ENCODE measurements at places on chromosomes 11 and 22.
A peak's percentile ranks its signal among the peaks of the same experiment; 100 is the strongest.

GRCh38 chr11:94139416-94139815 is 10.8 kb downstream of the PANX1 start:
- no peak for DNase-seq

DNA sequence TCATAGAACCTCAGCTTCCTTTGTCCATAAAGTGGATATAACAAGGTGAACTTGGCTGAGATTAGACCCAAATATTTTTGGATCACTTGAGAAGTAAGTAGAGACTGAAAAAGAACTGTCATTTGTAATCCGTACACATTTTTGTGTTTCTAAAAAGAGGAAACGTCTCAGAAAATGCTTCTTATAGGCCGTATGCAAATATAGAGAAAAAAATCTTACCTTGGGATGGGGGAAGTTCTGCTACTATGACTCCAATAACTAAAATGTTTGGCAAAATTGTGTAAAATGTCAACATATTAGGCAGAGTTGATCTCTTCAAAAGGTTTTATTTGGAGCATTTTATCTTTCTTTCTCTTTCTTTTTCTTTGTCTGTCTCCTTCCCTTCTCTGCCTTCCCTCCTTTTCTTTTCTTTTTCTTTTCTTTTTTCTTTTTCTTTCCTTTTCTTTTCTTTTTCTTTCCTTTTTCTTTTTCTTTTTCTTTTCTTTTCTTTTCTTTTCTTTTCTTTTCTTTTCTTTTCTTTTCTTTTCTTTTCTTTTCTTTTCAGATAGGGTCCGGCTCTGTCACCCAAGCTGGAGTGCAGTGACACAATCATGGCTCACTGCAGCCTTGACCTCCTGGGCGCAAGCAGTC is 48.2 kb downstream of the ADM start:
- DNase-seq: no peak

- DNase-seq: no peak
These were observed 2.6 kb downstream of the LAMTOR1 start for GRCh38 chr11:72100462-72100861.

DNA sequence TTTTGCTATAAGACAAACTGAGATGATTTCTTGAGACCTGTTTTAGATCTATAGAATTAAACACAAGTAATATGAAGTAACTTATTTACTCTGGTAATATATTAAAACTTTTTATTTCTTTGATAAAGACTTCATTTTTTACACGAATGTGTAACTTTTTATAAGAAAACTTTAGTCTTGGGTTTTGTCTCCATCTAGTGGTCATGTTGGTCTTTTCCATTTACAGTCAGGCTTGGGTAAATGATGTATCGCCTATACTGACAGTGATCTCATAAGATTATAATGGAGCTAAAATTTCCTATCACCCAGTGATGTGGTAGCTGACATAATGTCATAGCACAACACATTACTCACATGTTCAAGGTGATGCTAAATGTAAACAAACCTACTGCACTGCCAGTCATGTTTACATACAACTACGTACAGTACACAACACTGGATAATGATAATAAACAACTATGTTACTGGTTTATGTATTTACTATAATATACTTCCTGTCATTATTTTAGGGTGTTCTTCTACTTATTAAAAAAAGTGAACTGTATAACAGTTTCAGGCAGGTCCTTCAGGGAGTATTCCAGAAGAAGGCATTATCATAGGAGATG is 7.5 kb upstream of the C11orf97 start:
- DNase-seq: no peak

GRCh38 chr11:67117672-67118180 is 1.3 kb upstream of the KDM2A start:
- peak; percentile 14 for DNase-seq

- DNase-seq: no peak
These were observed 41.8 kb upstream of the CDON start for GRCh38 chr11:126104420-126104819.

GRCh38 chr11:110031171-110031570 is 62.0 kb upstream of the ZC3H12C start:
- DNase-seq: no peak

DNA sequence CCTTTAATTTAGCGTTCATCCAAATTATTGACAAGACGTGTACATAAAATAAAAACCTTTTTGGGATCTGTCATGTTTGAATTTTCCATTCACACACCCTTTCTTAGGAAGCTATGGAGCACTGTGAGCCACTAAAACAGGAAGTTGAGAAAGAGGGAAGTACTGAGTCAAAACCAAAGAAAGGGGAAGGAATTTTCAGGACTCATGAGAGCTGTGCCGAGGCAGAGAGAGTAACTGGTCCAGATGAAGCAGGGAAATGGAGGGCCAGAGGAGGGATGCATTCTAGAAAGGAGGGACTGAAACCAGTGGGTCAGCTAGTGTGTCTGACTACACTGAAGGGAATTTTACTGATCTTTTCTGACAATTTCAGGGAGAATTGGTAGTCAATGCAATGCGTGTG is 24.9 kb downstream of the APLP2 start:
- no peak for DNase-seq

GRCh38 chr11:69470301-69470700 is 11.2 kb upstream of the LINC01488 start:
- DNase-seq: no peak

- no peak for DNase-seq
These were observed 157.9 kb upstream of the CARD18 start for GRCh38 chr11:105297463-105297862.

DNA sequence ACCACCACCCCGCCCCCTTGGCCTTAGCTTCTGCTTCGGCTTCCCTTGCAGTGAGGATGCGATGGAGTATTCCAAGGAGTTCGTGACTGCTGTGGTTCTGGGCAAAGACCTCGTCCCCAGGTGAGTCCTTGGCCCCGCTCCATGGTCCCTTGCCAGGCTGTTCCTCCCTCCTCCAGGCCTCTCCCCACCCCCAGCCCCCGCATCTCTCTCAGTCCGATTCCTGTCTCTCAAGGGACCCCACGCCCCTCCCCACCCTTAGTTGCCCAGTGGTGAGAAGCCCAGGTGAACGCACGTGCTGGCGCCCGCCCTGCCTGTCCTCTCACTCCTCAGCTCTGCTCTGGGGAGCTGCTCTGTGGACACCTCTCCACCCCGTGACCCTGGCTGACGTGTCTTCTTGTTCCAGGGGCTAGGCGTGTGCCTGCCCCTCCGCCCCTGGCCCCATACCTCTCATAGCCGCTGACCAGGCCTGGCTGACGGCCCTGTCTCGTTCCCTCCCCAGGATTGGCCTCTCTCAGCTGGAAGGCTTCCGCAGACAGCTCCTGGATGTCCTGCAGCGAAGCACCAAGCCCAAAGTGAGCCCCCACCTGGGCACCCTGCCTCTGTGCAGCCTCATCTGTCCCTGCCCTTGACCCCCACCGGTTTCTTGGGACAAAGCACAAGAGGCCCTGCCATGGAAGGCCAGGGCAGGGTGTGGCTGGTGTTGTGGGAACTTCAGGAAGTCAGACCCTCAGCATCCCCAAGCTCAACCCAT is 14.6 kb upstream of the MYRF start:
- no peak for DNase-seq

DNA sequence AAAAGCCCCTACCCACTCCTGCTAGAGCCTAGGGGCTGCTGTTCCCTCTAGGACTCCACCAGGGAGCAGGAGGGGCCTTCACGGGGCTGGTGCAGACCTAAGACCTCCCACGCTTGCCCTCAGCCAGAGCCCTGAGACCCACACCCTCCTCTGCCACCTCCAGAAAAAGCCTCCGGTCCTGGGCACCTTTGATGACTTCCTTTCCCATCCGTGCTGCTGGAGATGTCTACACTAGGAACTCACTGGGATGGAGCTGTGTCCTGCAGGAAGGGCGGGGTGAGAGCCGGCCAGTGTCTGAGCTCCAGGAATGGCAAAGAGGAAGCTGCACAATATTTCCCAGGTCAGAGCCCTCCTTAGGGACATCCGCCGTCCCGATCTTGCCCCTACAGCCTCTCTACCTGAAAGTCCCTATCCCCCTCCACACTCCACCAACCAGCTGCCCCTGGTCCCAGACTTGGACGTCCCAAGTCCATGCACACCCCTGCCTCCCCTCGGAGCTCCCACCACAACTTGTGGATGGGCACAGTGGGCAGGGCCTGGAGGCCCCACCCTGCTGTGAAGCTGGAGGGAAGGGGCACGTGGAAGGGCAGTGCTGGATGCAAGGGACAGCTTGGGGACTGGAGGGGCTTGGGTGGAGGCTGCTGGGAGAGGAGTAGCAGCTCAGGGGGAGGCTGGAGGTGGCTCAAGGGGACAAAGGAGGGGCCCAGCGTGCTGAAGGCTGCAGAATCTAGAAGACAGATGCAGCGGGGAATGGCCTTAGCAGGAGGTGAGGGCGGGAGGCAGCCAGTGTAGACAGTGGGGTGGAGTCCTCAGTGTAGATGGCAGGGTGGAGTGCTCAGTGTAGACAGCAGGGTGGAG is 13.5 kb upstream of the LRP5 start:
- DNase-seq: no peak

DNA sequence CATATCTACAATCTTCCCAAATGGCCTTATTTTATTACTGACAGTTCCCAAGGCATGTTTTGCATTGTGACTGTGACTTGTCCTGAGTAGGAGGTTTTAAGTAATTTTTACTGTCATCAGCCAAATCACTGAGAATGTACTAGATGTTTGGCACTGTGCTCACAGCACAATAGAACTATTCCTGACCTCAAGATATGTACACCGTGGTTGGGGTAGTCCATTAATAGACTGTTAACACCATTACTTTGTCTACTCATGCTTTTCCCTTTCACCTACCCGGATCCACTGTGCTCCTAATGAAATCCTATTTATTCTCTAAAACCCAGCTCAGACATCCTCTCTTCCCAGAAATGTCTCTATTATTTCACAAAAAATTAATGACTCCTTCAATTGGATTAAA is 168.7 kb upstream of the TENM4 start:
- no peak for DNase-seq

DNA sequence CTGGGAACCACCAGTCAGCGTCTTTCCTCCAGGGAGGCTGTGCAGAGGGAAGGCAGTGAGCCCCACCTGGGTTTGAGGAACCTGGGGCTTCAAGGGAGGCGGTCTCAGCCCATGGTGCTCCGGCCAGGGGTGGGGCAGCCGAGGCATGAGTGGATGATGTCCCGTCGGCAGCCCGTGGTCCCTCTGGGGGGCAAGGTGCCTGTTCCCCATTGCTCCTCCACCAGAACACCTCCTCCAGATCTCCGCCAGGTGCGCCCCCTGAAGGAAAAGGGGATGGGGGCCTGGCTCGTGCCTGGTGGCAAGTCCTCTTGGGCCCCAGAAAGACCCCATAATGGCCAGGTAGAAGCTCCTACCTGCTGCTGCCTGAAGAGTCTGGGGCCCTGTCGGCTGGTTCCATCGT is 94.1 kb downstream of the KCNQ1 start:
- no peak for DNase-seq

DNA sequence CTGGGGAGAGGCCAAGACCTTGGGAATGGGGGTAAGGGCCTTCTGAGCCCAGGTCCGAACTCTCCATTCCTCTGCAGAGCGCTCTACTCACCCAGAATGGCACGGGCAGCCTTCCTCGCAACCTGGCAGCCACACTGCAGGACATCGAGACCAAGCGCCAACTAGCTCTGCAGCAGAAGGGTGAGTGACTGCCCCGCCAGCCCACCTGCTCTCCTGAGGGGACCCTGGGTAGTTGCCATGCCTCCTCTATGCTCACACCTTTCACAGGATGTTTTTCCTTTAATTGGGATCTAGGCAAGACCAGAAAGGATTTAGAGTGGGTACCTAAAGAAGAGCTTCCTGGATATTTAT is 35.5 kb downstream of the TREH start:
- DNase-seq: no peak

- DNase-seq: no peak
These were observed 96.7 kb upstream of the CD44 start for GRCh38 chr11:35042224-35042623.

- DNase-seq: peak; percentile 64
These were observed at the start of gene TRIM34 for GRCh38 chr11:5624489-5625279. Gene TRIM34 (plus strand): TSS chr11:5625001. CDS start chr11:5632332, 7,331 bp downstream.

DNA sequence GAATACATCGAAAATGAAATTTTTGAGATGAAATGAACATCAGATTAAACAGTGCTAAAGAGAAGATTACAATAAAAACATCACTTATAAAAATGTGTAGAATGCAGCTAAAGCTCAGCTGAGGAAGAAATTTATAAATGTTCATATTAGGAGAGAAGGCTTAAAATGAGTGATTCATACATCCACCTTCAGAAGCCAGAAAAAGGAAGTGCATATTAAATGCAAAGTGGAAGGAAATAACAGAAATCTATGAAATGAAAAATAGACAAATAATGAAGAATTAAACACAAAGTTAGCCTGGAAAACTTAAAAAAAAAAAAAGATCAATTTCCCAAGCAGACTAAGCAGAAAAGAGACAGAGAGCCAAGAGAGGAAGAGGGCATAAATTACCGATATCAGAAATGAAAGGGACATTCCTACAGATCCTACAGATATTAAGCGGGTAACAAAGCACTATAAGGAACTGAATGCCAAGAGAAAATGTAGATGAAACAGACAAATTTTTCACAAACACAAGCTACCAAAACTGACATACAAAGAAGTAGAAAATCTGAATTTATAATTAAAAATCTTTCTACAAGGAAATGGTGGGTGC is 7.2 kb upstream of the MOB2 start:
- no peak for DNase-seq

GRCh38 chr11:15977116-15977515 is 379.2 kb downstream of the SOX6 start:
- DNase-seq: no peak

- no peak for DNase-seq
These were observed 512 bp downstream of the SH3BP1 start for GRCh38 chr22:37639771-37640590.

DNA sequence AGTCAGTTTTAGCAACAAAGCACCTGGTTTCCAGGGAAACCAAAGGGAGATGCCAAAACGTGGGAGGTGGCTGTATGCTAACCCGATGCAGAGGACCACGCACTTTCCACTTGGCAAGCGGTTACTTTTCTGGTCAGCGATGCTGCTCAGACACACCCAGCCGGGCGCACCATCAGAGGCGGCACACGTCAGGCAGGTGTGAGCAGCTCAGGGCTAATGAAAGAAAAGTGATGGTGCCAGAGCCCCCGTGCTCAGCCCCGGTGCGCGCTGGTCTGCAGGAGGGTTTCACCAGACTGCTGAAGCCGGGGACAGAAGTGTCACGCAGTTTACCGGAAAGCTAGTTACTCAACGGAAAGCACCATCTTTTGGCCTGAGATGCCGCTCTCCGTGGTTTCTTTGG is 5.7 kb downstream of the LTO1 start:
- no peak for DNase-seq

Measured in Calu3 (cell line).